ENCODE measurements at places on chromosomes 12 and 14.
A peak's percentile ranks its signal among the peaks of the same experiment; 100 is the strongest.

DNA sequence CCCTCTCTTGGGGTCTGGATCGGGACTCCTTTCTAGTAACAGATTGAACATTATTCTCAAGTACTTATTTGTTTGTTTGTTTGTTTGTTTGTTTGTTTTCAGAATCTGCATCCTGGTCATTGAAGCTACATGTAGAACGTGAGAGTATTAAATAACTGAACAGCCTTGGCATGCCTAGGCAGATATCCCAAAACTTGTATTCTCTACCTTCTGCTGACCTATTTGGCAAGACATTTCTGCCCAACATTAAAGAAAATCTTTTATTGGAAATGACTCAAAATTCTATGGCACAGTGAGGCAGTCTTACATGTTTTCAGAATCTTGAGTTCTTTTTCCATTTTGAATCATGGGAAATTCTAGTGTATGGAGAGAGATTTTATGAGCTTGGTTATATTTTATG lies 165.1 kb upstream of the CNOT2 start:
- no peak for DNase-seq

DNA sequence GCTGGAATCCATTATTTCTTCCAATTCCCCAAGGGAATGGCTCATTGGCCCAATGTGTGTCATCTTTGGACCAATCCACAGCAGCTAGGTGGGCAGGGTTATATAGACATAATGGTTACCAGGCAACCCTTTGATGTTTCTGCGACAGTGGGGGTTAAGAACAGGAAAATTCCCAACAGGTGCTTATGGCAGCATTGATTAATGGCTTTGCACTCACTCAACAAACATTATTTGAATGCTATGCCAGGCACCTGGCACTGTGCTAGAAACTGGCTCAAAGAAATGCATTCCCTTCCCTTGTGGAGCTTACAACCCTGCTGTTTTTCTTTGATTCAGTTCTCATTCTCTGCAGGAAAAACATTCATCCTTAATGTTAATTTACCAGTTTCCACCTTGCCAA lies 1221.0 kb downstream of the AACS start:
- peak; percentile 45 for DNase-seq

DNA sequence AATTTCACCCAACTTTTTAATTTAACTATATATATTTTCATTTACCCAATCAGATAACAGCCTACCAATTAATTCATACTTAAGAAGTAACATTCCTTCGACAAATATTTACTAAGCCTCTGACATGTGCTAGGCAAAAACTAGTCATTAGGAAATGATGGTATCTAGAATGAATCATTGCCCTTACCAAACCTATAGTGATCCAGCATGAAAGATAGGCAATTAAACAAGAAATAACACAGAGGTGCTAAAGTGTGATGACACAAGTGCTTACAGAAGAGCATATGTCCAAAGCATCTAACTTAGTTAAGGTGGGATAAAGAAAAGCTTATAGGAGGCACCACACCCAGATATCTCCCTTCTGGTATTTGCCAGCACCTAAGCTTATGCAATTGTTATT lies 166.5 kb upstream of the RASSF8 start:
- DNase-seq, result no peak

- no peak for DNase-seq
These were observed 255.7 kb downstream of the ADGRD1 start for GRCh38 chr12:131209082-131210070.

DNA sequence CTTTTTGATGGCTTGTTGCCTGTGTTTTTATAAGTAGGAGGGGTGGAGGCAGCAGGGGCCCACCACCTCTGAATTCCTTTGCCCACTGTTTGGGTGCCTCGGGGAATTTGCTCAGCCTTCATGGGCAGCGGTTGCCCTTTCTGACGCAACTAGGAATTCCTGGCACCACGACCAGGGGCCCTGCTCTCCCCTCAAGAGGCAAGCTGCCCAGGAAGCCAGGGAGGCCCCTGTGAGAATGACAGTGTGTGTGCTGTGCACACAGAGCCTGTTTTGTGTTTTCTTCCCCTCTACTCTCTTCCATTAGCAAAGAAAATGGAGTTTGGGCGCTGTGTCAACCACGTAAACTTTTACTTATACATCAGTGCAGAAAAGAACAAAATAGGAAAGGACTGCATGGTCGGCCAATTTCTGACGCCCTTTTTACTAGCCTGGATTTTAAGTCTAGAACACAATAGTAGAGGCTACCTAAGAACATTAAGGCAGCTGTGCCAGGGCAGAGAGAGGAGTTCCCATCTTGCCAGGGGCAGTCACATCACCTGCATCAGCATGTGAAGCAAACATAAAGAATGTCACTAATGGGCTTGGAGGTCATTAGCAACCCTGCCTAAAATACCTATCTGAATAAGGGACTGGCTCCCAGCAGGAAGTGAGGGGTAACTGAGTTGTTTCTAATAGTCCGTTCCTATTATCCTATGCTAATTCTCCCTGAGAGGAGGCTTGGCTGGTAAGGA lies 17.9 kb upstream of the PTGR2 start:
- no peak for DNase-seq

GRCh38 chr12:53966385-53967133 lies 6.4 kb upstream of the HOXC11 start:
- DNase-seq, result no peak

DNA sequence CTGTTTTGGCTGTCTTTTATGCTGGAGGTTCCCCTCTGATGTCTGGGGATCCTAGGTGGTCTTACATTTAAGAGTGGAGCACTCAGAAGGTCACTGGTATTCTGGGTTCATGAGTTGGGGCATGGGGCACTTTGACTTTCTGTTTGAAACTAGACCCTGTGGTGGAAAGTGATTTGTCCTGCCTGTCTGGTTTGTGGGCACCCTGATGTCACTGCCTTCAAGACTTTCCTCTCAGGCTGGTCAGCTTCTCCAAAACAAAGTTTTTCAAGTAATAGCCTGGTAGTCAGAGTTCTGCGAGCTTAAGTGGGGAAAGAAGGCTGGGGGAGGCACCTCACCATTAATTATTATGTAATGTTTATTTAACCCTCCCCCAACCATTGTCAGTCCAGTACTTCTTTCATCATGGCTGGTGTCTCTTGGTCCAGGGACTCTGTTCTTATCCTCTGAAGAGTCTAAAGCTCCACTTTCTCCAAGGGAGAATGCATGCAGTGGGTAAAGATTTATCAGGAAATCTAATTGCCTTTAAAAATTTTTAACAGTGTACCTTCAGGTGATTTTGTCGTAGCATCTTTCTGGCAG lies 35.3 kb downstream of the ZC3H14 start:
- no peak for DNase-seq

DNA sequence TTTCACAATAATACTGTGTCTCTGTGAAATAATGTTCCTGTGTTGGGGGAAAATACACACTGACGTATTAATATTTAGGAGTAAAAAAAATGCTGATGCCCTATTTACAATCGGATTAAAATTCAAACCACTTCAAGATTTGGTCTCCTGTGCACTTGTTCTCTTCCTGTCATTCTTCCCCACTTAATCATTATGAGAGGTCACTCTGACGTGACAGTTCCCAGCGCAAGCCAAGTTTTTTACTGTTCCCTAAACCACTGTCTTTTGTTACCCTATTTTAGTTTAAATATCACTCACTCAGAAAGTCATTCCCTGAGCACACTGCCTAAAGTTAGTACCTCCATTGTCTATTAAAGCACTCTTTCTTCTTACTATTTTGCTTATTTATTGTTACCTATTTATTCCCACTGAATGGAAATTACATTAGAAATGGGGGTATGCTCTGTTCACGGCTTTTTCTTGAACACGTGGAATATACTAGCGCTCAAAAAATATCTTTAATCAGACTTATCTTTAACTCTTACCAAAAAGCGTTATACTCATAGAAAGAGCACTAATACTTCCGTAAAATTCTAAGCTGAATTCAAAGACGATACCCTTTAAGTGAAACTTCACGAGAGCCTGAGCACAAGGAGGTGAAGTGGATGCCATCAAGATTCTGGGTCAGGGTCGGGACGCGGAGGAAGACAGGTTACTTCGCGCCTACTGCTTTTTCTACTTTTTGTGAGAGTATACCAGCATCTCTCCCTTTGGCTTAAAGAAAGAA lies 670 bp upstream of the PSMA3 start:
- no peak for DNase-seq

- DNase-seq, result no peak
These were observed at the start of gene NCOR2 for GRCh38 chr12:124566997-124567672. Gene NCOR2 (minus strand): TSS chr12:124567612. CDS start chr12:124495251, 72,361 bp downstream.

GRCh38 chr12:125093681-125094330 lies 28.6 kb downstream of the AACS start:
- DNase-seq, result no peak

Data from NCI-H2081 treated with DMSO at 0.1 percent for 48 hours (cell line).